Adrenal gland (tissue), 19 donors: ENCODE measurements at places on chromosomes 6 and 20. TPM values are rescaled to one million over a fixed set of nuclear protein-coding genes. Genes with fewer than 3 reads are reported as not detected.

The ADAM33 gene
- 0.75 TPM for total RNA-seq

The HLA-DMA gene
- total RNA-seq: 83.5 TPM

The ROS1 gene
- not detected for total RNA-seq

DNA sequence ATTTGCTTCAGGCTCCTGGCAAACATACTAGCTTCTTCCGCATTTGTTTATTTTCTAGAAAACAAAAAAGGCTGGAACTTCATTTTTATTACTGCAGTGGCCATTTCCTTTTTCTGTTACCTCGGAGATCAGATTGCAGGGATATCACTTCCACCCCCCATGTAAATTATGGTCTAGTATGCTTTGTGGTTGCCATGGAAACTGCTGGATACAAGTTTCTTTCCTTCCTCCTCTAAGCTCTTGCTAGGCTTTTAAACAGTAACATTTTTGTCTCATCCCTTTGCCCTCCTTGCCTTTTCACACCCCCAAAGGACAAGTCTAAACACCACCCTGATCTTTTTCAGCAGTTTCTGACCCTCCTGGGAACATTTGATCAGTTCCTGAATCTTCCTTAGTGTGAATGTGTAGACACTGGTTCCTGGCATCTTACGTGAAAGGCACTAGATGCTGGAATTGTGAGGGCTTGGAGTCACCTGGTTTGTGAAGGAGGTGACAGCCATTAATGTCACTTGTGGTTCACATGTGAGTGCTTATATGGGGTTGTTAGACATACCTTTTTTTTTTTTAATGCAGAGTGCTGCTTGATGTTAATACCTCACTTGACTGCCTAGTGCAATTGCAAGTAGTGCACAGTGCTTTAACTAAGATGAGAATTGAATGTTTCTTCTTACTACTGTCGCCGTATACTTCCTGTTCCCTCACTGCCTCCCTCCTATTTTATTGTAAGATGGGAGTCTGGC is 181.6 kb downstream of the JARID2 start:
- H3K27me3 ChIP-seq: no peaks in the 10 kb centered on the region
- H3K36me3 ChIP-seq: no peaks in the 10 kb centered on the region
- peaks cover 37% of the 10 kb centered on the region for H3K4me1 ChIP-seq
- H3K4me3 ChIP-seq: no peak overlapping the region
- no peak overlapping the region for H3K27ac ChIP-seq
- no peak for DNase-seq

DNA sequence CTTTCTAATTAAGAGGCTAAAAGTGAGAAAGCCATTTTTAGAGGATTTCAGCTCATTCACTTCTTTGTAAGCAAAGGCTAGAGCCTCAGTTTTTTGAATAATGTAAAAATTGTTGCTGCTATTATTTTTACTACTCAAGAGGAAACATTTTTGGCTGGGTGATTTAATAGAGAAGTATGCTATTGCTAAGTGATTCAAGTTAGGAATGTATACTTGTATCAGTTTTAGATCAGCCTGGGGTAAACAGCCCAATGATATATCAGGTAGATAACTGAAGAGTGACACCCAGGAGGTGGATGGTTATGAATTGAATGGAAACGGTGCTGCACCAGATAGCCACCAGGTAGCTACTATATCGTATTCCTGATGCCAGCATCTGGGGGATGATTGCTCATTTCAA is 9.2 kb downstream of the QKI start:
- no peak for DNase-seq
- no peaks in the 10 kb centered on the region for H3K36me3 ChIP-seq
- H3K27ac ChIP-seq: no peak overlapping the region
- H3K27me3 ChIP-seq: no peaks in the 10 kb centered on the region
- peaks cover 52% of the 10 kb centered on the region for H3K4me1 ChIP-seq

GRCh38 chr20:11895861-11896387 is 21.8 kb upstream of the BTBD3 start:
- no peaks in the 10 kb centered on the region for H3K27me3 ChIP-seq
- no peak for DNase-seq
- H3K27ac ChIP-seq: peak overlapping the region; percentile 46
- no peaks in the 10 kb centered on the region for H3K36me3 ChIP-seq

GRCh38 chr6:104409913-104410312 is 449.8 kb downstream of the HACE1 start:
- no peaks in the 10 kb centered on the region for H3K4me1 ChIP-seq
- no peak overlapping the region for H3K27ac ChIP-seq
- DNase-seq: no peak
- no peaks in the 10 kb centered on the region for H3K36me3 ChIP-seq

DNA sequence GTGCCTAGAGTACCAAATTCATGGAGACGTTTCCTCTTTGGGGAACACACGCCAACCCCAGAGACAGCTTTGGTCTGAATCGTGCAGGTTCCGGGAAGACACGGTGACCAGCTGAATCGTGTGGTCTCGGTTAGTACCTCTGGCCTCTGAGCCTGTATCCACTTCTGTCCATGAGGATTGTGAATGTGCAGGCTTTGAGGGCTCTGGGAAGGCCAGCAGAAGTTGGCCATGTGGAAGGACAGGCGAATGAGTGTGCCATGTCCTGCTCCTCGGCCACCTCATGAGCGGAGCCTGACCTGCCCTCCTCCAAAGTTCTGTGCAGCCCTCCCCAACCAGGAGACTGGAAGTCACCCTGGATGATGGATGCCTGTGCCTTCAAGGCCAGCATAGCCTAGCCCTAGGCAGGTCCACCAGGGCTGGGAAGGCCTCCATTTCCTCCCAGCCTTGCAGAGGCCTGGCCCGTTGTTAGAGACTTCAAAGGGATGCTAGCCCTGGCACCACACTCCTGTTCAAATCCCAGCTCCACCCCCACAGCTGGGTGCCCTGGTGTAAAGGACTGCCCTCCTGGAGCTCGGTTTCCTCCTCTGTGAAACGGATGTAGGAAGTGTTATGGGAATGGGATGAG is 1.7 kb upstream of the TMEM74B start:
- no peaks in the 10 kb centered on the region for H3K36me3 ChIP-seq
- no peak overlapping the region for H3K4me3 ChIP-seq
- peaks cover 3% of the 10 kb centered on the region for H3K27me3 ChIP-seq
- DNase-seq: no peak
- no peak overlapping the region for H3K27ac ChIP-seq

DNA sequence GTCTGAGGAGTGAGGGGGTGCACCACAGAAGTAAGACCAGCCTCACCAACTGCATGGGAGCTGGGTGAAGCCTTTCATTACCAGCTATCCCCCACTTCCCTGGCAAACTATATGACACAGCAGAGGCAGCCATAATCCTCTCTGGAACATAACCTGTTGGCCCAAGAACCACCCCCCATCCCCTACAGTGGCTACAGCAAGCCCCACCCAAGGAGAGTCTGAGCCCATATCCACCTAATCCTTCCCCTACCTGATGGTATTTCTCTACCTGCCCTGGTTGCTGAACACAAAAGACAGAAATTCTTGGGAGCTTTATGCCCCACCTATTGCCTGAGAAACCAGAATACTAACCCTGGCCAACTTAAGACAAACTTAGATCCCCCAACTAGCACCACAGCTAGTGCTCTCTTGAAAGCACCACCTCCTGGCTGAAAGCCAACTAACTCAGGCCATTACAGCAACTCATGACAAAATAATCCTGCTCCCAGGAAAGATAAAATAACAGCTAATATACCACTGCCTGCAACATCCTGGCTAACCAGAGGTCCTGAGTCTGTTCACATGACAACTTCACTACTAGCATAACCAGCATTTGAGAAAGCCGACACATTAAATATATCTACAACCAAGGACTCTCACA is 11.2 kb downstream of the RNGTT start:
- no peaks in the 10 kb centered on the region for H3K4me1 ChIP-seq
- H3K27me3 ChIP-seq: no peaks in the 10 kb centered on the region
- no peak overlapping the region for H3K4me3 ChIP-seq
- no peak for DNase-seq
- no peaks in the 10 kb centered on the region for H3K36me3 ChIP-seq
